ENCODE measurements at places on chromosomes 1 and 21. TPM values are rescaled to one million over a fixed set of nuclear protein-coding genes. Genes with fewer than 3 reads are reported as not detected.

The AHCTF1 gene
- 47.6 TPM for polyA plus RNA-seq

The AMY2A gene
- 0.49 TPM for polyA plus RNA-seq

The CR1 gene
- 0.84 TPM for polyA plus RNA-seq

The CACNA1S gene
- polyA plus RNA-seq, result 0.28 TPM

The PROK1 gene
- polyA plus RNA-seq, result 0.19 TPM

The RIT1 gene
- polyA plus RNA-seq, result 47.5 TPM

The ANKRD65 gene
- polyA plus RNA-seq, result 23.0 TPM

- DNase-seq, result no peak
Observed at GRCh38 chr1:17828991-17829390, 73.9 kb downstream of the ACTL8 start.

DNA sequence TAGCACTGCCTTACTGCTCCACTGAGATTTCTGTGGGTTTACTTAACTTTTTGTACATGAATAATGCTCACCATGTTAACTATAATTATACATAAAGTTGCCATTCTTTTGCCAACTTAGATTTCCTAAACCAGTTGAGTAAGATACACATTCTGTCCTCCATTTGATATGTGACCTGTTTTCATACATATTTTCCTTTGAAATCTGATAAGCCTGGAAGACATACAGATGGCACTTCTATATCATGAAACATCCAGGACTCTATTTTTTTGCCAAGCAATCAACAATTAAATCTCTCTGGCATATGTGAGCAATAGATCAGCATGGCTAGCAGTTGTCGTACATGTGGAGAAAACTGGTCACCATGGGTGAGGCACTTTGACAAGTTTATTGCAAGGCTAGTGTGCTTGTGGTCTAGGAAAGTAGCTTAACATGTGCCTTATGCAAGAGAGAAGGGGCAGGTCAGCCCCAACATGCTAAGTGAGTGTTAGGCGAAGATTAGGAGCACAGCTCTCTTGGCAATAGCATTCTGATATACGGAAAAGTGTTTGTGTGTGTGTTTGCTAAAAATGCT, 14.2 kb downstream of the PRRX1 start:
- no peak for DNase-seq

DNA sequence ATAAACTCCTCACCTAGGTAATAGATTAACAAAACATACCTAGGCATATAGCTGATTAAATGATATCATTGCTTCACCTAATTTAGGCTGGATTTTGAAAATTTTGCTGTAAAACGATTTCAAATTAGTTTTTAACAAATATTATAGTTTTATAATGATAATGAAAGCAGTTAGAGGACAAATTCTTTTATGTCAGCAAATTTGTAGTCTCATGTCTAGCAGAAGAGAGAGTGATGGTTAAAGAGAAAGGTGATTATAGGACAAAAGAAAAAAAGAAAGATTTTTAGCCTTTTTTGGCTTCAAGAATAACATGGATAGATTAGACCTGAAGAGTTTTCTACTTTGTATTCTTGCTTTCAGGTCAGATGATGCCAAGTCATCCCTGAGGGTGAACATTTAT, 3.6 kb upstream of the DPH5 start:
- no peak for DNase-seq

- DNase-seq, result no peak
Observed at GRCh38 chr1:53362851-53363642, 35.2 kb upstream of the LRP8 start.

- DNase-seq, result no peak
Observed at GRCh38 chr21:29601047-29601446, 302.3 kb downstream of the BACH1 start.

GRCh38 chr21:17802572-17802971, 16.6 kb downstream of the C21orf91 start:
- no peak for DNase-seq

GRCh38 chr1:200625381-200625824, 4.9 kb upstream of the KIF14 start:
- no peak for DNase-seq

DNA sequence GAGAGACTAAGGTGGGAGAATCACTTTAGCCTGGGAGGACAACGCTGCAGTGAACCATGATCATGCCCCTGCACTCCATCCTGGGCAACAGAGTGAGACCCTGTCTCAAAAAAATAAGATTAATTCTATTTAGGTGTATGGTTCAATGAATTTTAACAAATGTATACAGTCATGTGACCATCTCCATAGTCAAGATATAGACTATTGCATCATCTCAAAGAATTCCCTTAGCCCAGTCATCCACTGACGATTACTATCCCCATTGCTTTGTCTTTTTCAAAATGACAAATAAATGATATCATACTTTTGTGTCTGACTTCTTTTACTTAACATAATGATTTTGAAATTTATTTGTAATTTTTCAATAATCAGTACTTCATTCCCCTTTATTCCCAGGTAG, 260.0 kb downstream of the LRRC7 start:
- DNase-seq, result no peak

DNA sequence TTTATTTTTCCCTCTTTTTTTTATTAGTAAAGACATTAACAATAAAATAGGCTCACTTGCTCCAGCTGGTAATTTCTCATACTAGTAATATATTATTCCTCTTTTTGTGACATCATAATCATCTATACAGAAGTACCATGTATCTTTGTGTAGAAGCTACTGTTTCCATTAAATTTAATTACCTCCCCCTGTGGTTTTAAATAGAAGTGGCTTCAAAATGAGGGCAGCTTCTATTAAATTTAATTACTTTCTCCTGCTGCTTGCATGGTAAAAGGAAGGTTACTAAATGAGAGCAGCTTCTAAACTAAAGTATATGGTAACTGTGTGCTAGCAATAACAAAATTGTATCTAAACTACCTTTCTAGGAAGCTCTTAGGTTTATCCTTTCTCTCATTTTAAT, 94.0 kb downstream of the DPYD start:
- no peak for DNase-seq

GRCh38 chr1:174723816-174724215, 275.9 kb upstream of the CACYBP start:
- DNase-seq, result no peak

GRCh38 chr1:28602536-28603439, 10.7 kb downstream of the RAB42 start:
- no peak for DNase-seq

- no peak for DNase-seq
Observed at GRCh38 chr1:232508130-232508701, 121.7 kb downstream of the SIPA1L2 start.

DNA sequence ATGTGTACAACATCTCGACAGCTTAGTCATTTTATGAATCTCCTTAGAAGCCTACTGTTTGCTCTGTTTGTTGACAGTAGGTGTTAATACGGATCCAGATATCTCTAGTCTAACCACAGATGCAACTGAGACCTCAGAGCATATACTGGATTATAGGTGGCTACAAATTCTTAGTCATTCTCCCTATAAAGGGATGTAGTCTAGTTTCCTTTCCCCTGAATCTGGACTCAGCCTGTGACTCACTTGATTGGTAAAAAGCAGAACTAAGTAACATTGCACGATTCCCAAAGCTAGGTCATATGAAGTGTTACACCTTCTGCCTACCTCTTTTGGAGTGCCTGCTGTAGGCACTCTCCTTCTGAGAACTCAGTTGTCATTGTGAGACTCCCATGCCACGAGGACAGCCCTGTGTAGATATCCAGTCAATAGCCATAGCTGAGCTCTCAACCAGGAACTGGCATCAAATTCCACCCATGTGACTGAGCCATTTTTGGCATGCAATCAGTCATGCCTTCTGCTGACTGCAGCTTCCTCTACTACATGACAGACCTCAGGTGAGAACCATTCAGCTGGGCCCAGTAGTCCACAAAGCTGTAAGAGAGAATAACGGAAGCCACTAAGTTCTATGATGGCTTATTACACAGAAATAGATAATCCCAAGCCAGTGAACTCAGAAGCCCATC, 135.9 kb upstream of the CHRM3 start:
- no peak for DNase-seq

DNA sequence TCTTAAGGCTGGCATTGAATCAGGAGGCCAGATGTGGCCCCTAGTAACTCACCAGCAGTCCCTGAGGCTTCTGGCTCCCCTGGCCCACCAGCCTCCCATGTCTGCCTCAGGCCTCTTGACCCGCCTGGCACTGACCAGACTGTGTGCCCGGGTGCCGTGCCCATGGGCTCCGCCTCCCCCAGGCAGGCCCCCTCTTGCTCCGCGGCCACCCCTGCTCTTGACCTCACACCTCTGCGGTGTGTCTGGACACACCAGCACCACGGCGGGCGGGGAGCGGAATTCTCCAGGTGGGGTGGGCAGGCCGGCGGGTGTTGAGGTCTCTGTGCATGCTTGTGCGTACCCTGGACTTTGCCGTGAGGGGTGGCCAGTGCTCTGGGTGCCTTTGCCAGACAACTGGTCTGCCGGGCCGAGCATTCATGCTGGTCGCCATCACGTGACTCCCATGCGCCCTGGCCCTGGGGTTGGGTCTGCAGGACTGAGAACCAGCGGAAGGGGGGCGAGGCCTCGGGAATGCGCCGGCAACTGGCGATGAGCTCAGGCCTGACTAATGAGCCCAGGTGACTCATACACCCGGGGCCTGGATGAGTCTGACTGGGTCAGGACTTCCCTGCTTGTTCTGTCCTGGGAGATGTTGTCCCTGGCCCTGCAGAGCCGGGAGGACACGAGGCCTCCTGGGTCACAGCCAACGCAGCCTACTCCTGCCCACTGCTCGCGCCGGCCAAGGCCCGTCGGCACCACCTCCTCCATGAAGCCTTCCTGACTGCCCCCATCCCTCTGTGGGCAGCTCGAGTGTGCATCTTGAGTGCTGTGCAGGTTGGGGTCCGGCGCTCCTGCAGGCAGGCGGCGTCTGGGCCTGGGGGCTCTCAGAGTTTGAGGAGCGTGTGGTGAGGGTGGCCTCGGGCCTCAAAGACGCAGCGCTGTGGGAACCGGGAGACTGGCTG, 22.6 kb downstream of the COL18A1 start:
- DNase-seq, result no peak

DNA sequence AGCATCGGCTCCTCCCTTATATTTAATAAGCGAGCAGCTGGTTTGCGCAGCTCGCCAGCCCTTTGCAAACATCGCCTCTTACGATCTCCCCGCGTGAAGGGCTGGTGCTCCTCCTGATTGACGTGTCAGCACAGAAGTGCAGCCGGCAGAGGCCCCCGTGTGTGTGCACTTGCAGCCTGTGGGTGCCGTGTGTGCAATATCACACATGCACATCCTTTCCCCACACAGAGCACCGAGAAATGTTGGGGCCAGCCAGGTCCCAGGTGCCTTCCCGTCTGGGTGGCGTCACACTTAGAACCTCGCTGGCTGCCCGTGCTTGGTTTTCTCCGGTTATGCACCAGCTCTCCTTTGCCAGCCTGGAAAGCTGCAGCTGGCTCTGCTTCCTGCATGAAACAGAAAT, 126.6 kb upstream of the AJAP1 start:
- DNase-seq, result no peak

DNA sequence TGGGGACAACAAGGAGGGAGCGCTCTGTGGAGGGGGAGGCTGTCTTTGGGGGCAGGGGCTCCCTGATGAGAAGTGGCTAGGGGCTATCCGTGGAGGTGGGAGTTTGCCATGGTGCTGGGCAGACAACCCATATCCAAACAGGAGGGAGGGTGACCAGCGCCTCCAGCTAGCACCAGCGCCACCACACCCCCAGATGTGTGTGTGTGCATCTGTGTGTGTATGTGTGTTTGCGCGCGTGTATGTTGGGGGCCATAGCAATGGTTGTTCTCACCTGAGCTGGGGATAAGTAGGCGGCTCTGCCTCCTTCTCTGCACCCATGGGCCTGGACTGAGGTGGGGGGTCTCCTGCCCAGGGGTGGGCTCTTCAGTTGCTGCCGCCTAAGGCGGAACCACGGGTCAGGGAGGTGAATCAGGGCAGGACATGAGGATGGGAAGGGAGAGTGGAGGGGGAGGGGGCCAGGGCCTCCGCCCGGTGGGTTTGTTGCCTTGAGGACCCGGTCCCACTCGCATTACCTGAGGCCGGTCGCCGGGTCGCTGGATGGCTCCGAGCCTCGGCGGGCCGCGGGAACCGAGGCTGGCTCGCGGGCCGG, 345 bp downstream of the HPCAL4 start:
- no peak for DNase-seq

DNA sequence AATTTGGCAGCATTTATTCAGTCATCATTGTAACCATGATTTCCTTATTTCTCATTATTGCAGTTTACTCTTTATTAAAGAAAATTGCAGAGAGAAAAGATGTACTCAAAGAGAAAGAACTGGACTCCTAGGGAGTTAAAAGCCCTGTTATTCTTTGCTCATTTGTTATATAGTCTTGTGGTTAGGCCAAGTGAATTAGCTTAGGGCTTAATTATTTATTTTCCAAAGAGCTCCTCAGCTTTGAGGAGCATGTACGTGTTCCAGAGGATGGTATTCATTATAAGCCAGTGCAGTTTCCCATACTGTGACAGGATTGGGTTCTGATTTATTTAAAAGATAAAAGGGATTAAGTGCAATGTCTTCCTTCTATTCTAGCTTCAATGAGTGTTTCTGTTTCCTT, 86.4 kb downstream of the GPR161 start:
- DNase-seq, result no peak

DNA sequence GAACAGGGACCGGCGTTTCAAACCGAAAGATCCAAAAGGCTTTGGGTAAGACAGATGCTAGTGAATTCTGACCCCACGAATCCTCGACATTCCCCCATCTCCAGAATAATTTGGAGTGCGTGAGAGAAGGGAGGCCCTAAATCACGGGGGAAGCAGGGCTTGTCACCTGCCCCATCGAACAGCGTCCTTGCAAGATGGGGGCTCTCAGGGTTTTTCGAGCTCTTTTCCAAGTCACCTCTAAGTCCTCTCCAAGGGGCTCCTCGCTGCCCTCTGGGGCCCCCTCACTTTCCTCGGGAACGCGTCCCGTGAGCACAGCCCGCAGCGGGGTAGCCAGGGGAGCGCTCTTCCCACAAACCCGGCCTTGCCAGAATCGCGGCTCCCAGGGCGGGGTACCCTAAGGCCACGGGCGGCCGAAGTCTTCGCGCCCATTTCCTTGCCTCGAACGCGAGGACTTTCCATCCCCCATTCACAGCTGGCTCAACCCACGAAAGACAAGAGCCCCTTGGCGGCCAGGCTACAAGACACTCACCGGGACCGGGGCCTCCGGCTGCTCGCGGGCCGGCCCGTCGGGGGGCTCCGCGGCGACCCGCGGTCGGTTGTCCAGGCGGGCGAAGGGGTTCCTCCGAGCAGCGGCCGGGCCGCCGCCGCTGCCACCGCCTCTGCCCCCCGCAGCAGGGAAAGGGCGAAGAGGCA, 546 bp downstream of the DONSON start:
- peak; percentile 39 for DNase-seq
